Sciatic nerve (tissue), 2 donors: ENCODE measurements at places on chromosomes 3 and 15. TPM values are rescaled to one million over a fixed set of nuclear protein-coding genes. Genes with fewer than 3 reads are reported as not detected.

TMEM207 gene
- total RNA-seq, result not detected

PRKCI gene
- 56.7 TPM for total RNA-seq

GRCh38 chr3:27666272-27666671, 55.9 kb downstream of the EOMES start:
- no peak for DNase-seq

GRCh38 chr3:170159459-170159858, 22.1 kb downstream of the PHC3 start:
- DNase-seq, result no peak

GRCh38 chr3:196883361-196883760, 15.6 kb downstream of the SENP5 start:
- DNase-seq, result no peak

GRCh38 chr3:188212308-188212969, 58.5 kb downstream of the LPP start:
- no peak for DNase-seq

DNA sequence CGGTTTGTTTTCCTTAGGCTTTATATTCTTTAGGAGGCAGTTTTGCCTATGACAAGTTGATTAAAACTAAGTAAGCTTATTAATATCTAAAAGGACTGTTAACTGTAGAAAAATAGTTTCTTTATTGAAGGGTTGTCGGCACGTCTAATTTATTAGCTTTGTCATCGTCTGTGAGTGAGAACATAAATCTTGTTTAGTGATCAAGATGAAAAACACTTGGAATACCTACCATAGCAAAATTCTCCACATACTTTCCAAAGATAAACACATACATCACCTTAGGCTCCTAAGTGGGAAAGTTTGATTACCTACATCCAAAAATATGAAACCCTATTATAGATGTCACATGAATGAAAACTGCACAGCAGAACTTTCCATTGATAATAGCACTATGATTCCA, 139.1 kb upstream of the BNIP2 start:
- no peak for DNase-seq

DNA sequence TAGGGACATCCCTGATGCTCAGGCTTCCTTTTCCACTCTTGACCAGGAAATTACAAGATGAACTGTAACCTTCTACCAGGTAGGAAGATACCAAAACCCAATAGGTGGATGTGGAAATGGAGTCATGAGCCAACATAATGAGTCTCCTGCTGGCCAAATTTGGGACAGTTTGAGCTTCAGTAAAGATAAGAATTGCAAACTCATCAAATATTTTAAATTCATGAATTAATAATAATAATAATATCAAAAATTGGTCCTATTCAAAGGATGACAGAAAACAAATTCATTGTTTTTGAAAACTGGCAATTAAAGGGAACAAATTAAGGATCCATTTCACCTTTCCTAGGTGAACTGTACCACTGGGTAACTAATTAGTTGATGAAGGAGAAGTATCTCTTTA, 309.7 kb downstream of the NEK10 start:
- DNase-seq, result no peak

DNA sequence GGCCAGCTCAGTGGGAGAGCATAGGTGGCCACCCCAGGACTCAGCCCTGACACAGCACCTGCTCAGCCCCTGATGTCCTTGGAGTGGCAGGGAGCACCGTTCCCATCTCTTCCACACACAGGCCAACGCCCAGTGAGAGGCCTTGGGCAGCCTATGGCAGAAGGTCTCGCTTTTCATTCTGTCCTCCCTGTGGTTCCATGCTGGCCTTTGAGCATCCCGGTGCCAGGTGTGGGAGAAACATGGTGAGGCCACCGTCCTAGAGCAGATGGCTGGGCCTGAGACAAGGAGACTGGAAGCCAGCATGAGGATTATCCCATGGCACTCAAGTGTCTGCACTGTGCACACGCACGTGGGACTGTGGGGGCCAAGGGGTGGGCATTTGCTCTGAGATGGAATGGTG, 25.1 kb downstream of the ADCY5 start:
- no peak for DNase-seq

DNA sequence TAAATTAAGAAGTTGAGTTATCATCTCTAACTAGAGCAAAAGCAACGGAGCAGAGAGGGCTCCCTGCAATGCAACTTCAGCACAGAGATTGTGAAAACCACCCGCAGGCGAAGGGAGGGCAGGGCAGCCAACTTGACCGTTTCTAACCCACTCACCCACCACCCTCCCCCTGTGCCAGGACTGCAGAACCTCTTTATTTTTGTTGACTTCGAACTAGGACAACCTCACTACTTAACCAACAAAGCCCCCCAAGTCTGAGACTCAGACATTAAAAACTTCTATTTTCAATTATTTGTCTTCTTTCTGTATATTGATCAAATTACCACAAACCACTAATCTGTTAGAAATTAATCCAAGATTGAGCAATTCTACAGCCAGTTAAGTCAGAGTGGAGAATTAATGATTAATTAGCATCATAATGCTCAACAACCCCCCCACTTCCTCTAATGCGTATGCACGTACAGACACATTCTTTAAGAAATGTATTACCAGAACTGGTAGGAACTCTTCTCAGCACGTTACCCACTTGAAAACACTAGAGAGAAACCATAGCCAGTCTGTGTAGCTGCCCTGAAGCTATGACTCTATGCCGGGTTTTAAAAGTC, 2.0 kb downstream of the MGLL start:
- DNase-seq, result no peak

GRCh38 chr3:123602325-123602724, 17.5 kb upstream of the HACD2 start:
- DNase-seq, result no peak
